ENCODE measurements at places on chromosomes 2 and 18. TPM values are rescaled to one million over a fixed set of nuclear protein-coding genes. Genes with fewer than 3 reads are reported as not detected.

- no peak for DNase-seq
- H3K4me3 ChIP-seq = no peak overlapping the region
- H3K27ac ChIP-seq = no peak overlapping the region
- no peaks in the 10 kb centered on the region for H3K36me3 ChIP-seq
Measured at GRCh38 chr2:99555404-99555803, 65.6 kb upstream of the REV1 start.

DNA sequence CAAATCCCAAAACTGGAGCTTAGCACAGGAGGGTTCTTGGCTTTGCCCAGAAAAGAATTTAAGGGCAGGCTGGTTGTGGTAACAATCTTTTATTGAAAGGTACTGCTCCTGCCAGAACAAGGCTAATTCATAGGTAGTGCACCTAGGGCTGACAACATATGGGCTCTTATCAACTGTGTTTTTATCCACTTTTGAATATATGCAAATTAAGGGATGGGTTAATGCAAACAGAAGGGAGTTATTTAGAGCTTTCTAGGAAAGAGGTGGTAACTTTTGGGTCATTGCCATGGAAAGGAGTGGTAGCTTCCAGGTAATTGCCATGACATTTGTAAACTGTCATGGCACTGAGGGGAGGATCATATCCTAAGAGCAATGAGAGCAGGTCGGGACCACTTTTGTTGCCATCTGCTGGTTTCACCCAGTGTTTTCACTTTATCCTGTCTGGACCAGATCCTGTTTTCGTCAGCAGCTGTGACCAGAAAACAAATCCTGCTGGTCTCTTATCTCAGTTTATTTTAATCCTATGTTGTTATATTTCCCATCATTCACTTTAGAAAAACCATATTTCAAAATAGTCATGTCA, 981 bp downstream of the C2orf66 start:
- no peak for DNase-seq
- no peaks in the 10 kb centered on the region for H3K4me1 ChIP-seq
- no peaks in the 10 kb centered on the region for H3K36me3 ChIP-seq
- H3K4me3 ChIP-seq = no peak overlapping the region

GRCh38 chr2:157246765-157247407, 10.6 kb upstream of the GALNT5 start:
- no peak for DNase-seq
- peaks cover 17% of the 10 kb centered on the region for H3K4me1 ChIP-seq
- no peak overlapping the region for H3K4me3 ChIP-seq
- no peak overlapping the region for H3K27ac ChIP-seq
- peaks cover 14% of the 10 kb centered on the region for H3K27me3 ChIP-seq
- no peaks in the 10 kb centered on the region for H3K36me3 ChIP-seq

DNA sequence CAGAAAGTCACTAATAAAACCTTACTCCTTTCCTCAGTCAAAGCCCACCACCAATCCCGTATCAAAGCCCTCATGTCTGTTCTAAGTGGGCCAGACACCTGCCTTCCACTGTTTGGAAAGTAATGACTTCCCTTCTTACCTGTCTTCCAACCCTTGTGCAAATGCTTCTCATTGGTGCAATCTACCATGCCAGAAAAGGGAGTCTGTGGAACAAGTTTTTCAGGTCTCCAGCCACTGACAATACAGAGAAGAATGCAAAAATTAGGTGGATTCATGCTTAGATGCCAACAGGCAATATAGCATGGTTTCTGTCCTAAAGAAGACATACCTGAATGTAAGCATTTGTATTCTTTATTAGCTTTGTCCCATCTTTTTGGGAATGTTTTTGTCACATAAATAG, 1140.6 kb upstream of the LRRTM1 start:
- H3K27ac ChIP-seq = no peak overlapping the region
- H3K27me3 ChIP-seq = no peaks in the 10 kb centered on the region
- H3K4me1 ChIP-seq = no peaks in the 10 kb centered on the region
- H3K36me3 ChIP-seq = no peaks in the 10 kb centered on the region
- no peak for DNase-seq
- H3K4me3 ChIP-seq = no peak overlapping the region

DNA sequence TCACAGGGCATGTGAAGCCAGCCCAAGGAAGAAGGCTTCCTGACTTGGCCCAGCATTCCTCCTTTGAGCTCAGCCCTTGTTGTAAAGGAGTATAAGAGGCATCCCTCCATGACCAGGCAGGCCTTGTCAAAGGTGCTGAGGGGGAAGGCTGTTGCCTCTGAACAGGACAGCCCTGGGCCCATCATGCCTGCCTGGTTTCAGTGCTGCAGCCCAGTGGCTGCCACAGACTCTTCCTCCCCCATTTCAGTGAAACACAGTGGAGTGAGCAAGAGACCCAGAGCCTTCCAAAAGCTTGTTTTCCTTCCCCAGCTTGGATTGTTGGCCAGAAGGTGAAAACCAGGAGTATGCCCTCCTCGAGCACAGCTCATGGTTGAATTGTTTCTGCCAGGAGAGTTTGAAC, 19.9 kb upstream of the RPL37A start:
- H3K4me3 ChIP-seq = no peak overlapping the region
- no peak overlapping the region for H3K27ac ChIP-seq
- peaks cover 59% of the 10 kb centered on the region for H3K36me3 ChIP-seq
- peaks cover 24% of the 10 kb centered on the region for H3K4me1 ChIP-seq
- DNase-seq = no peak

GRCh38 chr18:79583426-79583825, 96.2 kb upstream of the CTDP1 start:
- H3K36me3 ChIP-seq = no peaks in the 10 kb centered on the region
- no peak overlapping the region for H3K4me3 ChIP-seq
- no peak for DNase-seq
- H3K27me3 ChIP-seq = no peaks in the 10 kb centered on the region
- H3K27ac ChIP-seq = no peak overlapping the region
- peaks cover 1% of the 10 kb centered on the region for H3K4me1 ChIP-seq

SERPINB8 gene
- total RNA-seq = 19.0 TPM

LAMA1 gene
- not detected for total RNA-seq

HOXD10 gene
- total RNA-seq = not detected

RAD51AP2 gene
- total RNA-seq = not detected

Measured in activated T-helper 2 cell treated with anti-CD3 and anti-CD28 coated beads, Interferon-gamma antibody, Interleukin-2, Interleukin-4, amounts not matched to agents 10 μg/mL and 5 μg/mL and 100 μg/mL, durations not matched to agents 14 hours and 24 hours and 36 hours (primary cell).